Caco-2 (cell line): ENCODE measurements at places on chromosomes 12 and 14.

DNA sequence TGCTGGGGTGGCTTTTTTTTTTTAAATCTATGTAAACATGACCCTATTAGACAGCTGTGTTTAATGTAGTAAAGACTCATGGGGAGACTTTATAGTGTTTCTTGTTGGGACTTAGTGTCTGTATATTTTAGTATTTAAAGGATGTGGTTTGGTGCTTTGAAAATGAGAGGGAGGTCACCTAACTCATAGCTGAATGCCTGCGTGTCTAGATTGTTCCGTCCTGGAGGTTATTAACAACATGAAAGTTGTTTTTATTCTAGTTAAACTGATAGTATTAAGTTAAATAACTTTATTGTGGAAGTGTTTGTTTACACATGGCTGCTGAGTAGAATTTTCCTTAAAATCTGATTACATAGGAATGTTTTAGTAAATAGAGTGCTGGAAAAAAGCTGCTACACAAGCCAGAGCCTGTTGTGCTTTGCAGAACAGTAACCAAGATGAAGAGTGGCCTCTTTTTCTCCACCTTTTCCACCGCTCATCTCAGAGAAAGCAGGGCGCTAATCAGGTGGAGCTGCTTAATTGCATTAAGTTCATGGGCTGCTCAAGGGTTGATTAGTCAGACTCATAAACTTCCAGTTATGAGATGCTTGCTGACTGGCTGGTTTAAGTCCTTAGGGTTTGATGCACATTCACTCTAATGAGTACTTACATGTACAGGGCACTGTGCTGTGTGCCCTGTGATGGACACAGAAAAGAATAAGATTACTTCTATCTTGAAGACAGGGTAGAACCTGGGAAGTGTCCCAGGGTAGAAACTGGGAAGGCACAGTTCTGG is 62.7 kb downstream of the FBXO34 start:
- no peak for DNase-seq

GRCh38 chr14:90970167-90970600 is 90.3 kb downstream of the RPS6KA5 start:
- no peak for DNase-seq

- peak; percentile 25 for DNase-seq
Observed at GRCh38 chr14:67285876-67286452, 44.7 kb downstream of the PALS1 start.

- no peak for DNase-seq
Observed at GRCh38 chr14:78611796-78612571, 441.8 kb downstream of the NRXN3 start.

DNA sequence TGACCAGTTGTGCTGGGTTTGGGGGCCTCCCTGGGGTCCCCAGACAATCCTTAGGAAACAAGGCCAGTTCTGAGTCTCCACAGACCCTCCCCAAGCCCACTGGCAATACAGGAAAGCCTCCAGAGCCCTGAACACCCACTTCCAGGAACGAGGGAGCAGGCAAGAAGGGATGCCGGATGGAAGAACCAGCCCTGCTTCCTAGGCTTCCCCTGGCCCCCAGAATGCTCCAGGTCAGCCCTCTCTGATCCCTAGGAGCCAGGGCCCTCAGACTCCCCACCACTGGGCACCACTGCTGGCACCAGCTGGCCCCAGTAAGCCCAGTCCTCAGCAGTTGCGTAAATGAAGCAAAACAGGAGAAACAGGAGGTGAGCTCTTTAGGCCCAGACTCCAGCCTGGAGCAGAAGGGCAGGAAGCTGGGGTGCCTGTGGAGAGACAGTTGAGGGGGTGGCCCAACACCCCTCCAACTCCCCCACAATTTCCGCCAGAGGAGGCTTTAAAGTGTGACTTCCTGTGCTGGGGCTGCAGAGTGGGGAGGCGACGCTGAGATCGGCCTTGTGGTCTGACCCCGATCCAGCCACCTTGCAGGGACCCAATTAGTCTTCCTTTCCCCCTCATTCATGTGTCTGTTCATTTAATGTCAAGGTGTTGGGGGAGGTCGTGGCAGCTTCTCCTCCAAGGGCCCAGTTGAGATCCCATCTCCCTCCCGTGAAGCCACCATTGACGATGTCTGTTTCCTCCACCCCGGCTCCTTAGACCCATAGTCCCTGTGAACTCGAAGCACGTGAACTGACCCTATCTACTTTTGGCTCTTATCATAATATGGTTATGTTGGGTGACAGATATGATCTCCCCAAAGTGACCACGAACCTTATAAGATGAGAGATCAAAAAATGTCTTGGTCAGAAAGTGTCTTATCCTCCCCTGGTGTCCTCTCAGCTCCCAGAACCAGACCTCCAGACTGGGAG is 4.7 kb downstream of the TNFRSF1A start:
- DNase-seq = no peak

DNA sequence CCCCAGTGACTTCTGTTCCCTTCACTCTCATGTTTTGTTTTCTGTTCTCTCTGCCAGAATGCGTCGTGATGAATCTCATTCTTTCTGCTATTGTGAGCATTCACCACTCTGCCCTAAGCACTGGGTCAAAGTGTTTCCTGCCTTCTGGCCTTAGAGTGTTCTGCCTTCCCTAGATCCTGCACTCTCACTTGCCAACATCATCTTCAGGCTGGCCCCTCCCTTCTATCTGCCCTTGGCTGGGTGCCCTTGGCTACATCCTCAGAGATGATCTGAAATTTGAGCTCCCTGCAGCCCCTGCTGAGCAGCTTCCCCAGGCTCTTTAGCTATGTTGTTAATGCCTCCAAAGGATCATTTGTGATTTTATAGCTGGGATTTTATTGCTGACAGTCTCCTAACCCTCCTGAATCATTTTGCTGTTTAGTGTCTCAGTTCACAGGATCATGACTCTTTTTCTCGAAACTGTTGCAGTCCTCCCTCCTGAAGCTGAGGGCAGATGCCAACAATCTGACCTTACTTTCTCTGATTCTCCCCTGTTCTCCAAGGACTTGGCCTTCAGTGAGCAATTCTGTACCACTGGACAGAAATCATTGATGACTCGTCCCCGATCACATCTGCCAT is 4.5 kb downstream of the DHRS2 start:
- DNase-seq = no peak
